Stimulated activated naive CD8-positive, alpha-beta T cell treated with anti-CD3 and anti-CD28 coated beads, Interleukin-15, Interleukin-2, amounts not matched to agents 100 U/mL and 50 U/mL, for 24 hours (primary cell): ENCODE measurements at places on chromosomes 5 and 9.

GRCh38 chr9:83956436-83957247 is 23.4 kb downstream of the HNRNPK start:
- DNase-seq: peak; percentile 77

- no peak for DNase-seq
Measured at GRCh38 chr9:125969868-125970267, 222.7 kb downstream of the PBX3 start.

GRCh38 chr5:78591138-78591612 is 57.4 kb downstream of the LHFPL2 start:
- DNase-seq: no peak

- DNase-seq: no peak
Measured at GRCh38 chr5:159819591-159820411, 96.5 kb upstream of the ADRA1B start.

DNA sequence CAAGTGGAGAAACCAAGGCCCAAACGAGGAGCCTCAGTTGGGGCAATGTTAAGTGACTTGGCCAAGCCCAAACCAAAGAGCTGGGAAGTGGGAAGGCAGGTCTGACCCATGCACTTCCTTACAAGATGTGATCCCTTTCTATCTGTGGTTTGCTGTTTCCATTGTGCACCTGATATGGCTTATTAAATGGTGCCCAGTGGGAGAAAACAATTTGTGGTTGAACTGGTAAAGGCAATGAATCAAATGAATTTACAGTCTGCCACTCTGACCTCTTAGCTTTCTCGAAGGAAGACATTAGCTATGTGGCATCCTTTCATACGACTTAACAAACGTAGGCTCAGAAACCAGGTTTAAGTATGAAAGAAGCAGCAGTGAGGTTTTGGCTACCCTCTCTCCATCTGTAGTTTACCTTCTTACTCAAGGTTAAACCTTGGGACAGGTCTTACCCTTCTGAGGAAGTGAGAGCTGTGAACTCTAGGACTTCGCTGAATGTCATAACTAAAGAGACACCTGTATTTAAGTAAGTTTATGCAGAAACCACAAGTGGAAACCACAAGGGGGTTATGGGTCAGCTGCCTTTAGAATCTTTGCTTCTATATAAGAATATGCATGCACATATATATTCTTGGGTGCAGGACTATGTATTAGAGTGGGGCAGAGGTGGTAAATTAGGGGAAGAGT is 100.5 kb upstream of the SPATA31D4 start:
- no peak for DNase-seq

GRCh38 chr9:36443581-36443980 is 43.5 kb upstream of the RNF38 start:
- DNase-seq: no peak

DNA sequence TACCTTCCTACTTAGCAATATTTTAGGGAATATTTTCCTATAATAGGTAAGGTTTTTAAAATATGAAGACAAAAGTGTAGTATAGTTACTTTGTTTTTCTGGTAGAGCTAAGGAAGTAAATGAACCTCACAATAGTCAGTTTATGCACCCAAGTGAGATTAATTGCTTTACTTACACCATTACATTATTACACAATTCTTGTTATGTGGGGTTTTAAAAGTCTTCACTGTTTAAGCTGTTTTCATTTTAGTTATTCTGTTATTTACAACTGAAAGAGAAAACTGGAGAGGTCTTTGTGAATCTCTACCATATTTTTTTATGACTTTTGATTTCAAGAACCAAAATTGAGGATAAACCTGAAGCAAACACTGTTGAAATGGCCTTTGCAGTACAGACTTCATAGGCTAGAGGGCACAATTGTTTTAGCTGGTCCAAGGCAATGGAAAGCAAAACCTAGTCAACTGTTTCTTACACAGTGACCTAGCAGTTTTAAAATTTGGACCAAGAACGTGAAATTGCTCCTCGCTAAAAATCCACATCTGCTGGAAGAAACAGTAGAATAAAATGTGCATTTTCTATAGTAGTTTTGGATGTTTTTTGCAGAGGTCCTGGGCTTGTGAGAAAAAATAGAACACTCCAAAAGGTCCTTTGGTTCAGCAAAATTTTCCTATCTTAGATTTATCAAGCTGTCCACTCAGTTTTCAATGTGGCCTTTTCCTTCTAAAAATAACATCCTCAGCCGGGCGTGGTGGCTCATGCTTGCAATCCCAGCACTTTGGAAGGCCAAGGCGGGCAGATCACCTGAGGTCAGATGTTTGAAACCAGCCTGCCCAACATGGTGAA is 66.4 kb upstream of the FER start:
- DNase-seq: peak; percentile 12

GRCh38 chr5:1173485-1174070 is 27.8 kb upstream of the SLC6A19 start:
- DNase-seq: no peak

DNA sequence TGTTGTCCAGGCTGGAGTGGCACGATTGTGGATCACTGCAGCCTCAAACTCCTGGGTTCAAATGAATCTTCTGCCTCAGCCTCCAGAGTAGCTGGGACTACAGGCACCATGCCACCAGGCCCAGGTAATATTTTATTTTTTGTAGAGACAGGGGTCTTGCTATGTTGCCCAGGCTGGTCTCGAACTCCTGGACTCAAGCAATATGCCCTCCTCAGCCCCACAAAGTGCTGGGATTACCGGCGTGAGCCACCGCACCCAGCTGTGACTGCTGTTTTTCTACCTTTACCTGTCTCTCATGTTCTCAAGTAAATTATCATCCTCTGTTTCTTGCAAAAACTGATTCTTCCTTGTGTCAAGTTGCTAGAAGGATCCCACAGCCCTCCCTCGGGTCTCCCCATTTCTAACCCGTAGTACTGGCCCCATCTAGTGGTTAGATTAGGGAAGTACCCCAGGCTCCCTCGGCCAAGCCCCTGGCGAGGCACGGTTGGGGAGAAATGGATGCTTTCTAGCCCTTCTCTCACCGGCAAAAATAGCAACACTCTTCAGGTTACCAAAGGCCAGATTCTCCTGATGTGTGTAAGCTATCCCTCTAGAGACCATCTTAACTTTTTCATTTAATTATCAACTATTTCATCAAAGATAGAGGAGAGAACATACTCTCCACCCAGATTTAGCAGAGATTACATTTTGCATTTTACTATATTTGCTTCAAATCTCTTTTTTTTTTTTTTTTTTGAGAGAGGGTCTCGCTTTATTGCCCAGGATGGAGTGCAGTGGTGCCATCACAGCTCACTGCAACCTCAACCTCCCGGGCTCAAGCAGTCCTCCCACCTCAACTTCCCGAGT is 19.2 kb upstream of the TOR1B start:
- peak; percentile 78 for DNase-seq
